ENCODE measurements at places on chromosomes 4 and X. TPM values are rescaled to one million over a fixed set of nuclear protein-coding genes. Genes with fewer than 3 reads are reported as not detected.

Gene CTAG1B
- total RNA-seq, result not detected

Gene BTC
- not detected for total RNA-seq

Gene UGT2B15
- not detected for total RNA-seq

Gene GC
- total RNA-seq, result not detected

Gene LRIT3
- 0.09 TPM for total RNA-seq

Gene MAGEB1
- total RNA-seq, result not detected

Gene CFI
- 0.81 TPM for total RNA-seq

Gene METTL14
- total RNA-seq, result 55.7 TPM

Gene NMU
- not detected for total RNA-seq

Gene ATOH1
- total RNA-seq, result not detected

Gene UGT2A1
- not detected for total RNA-seq

Gene DGKK
- not detected for total RNA-seq

Gene RFC1
- 134 TPM for total RNA-seq

Gene POLN
- total RNA-seq, result 4.6 TPM

Gene TLR2
- 0.70 TPM for total RNA-seq

Gene GATA1
- total RNA-seq, result 0.35 TPM

Gene GPR34
- 0.58 TPM for total RNA-seq

Gene NAA11
- total RNA-seq, result not detected

Gene TLR3
- total RNA-seq, result 0.09 TPM

Gene LDB2
- not detected for total RNA-seq

Gene FGA
- not detected for total RNA-seq

Gene GABRB1
- not detected for total RNA-seq

Gene INTS6L
- total RNA-seq, result 28.6 TPM

Gene KCNE5
- 0.16 TPM for total RNA-seq

Gene MAGEC3
- not detected for total RNA-seq

Gene HTN3
- not detected for total RNA-seq

Gene CENPI
- total RNA-seq, result 15.6 TPM
